Sigmoid colon (tissue), 7 donors: ENCODE measurements at places on chromosomes 3 and 15.

GRCh38 chr3:194494951-194495374 lies 8.2 kb upstream of the ATP13A3 start:
- no peak for DNase-seq

DNA sequence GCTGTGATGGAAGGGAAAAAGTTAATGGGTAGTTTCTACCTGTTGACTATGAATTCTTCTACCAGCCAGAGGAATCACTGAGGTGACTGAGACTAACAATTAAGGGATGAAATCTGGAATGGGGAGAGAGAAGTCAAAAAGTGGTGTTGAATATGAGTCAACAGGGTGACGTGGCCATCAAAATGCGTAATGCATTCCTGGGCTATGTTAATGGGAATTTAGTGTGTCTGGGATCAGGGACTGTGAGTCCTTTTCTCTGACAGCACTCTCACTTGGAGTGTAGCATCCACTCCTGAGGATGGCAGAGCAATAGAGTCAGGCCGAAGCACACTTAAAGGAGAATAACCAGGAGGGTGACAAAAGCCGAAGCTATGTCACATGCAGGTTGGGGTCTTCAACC lies 60.4 kb downstream of the MESD start:
- DNase-seq = no peak

GRCh38 chr3:133412183-133413132 lies 12.6 kb downstream of the BFSP2 start:
- peak; percentile 72 for DNase-seq

DNA sequence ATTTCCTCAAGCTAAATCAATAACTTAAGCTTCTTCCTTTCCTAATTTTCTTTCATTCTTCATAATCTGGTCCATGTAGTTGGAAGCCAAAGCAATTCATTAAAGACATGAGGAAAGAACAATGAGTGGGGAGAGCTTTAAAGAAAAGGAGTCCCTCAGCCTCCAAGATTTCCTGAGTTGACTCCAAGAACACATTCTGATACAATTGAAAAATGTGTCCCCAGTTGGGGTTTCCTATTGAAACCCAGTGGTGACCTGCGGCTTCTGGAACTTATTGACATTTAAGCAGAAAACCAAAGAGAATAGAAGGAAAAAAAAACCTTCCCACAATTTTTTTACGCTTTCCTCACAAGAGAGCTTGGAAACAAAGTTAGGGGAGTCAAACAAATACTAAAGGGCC lies 37.0 kb downstream of the ATP8B4 start:
- no peak for DNase-seq

DNA sequence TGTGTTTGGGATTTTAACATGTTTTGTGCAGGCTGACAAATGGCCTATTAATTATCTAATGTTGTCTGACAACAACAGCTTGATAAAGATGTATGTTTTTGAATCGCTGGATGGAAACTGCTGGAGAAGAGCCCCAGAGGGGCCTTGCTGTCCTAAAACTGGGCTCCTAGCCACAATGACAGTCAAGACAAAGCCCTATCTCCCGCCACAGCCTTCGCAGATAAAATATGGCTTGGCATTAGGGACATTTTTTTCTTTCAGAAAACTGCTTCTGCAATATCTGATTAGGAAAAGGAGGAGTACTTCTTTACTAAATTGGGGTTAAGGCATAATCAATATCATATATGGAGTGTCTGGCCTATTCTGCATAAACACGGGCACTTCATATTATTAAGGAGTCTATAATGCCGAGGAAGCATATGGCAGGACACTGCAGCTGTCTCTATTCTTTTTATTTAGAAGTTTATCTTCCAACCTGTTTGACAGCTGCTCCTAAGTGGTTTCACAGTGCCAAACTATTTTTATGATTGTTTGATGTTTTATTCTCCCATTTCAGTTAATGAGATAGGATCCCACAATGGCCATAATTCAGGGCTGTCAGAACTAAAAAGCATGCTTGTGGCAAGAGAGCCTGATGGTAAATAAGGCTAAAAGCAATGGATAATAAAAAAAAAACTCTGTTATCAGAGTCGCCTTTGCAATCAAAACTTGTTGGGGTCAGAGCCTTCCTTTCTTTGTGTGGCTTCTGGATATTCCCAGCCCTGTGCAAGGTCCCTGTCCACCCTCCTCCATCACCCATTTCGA lies 210.1 kb downstream of the MECOM start:
- no peak for DNase-seq

DNA sequence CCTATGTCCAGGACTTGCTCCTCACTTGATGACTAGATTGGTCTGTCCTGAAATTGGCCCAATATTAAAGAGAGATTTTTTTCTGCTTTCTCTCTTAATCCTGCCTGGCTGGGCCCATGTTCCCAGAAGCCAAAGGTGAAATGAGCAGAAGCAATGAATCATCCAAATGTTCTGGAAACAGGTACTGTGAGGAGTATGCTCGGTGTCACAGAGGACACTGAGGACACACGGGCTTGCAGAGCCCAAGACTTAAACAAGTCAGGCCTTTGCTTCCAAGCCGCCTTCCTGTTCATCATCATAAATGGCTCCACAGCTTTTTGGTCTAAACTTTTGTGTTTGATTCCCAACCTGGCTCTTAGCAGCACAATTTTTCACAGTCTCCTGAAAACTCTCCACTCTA lies 31.4 kb downstream of the EIF3J start:
- DNase-seq = no peak

- no peak for DNase-seq
These were observed 218.0 kb downstream of the WNT5A start for GRCh38 chr3:55269096-55269495.

- no peak for DNase-seq
These were observed 376.6 kb upstream of the CBLB start for GRCh38 chr3:106245400-106245799.

GRCh38 chr3:143885780-143886427 lies 37.6 kb upstream of the SLC9A9 start:
- no peak for DNase-seq

GRCh38 chr15:59906046-59906445 lies 98.1 kb upstream of the FOXB1 start:
- DNase-seq = no peak

DNA sequence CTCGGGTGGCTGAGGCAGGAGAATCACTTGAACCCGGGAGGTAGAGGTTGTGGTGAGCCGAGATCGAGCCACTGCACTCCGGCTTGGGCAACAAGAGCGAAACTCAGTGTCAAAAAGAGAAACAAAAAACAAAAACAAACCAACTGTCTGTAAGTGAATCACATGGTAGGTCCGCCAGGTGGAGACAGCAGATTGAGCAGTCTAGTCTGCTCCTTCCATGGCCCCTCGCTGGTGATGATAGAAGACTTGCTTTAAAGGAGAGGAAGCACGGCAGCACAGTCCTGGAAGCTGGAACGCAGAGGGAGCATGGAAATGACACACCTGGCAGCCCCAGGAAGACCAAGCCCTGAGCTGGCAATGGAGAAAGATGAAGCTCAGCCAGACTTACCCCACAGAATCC lies 31.4 kb upstream of the MGLL start:
- DNase-seq = no peak

DNA sequence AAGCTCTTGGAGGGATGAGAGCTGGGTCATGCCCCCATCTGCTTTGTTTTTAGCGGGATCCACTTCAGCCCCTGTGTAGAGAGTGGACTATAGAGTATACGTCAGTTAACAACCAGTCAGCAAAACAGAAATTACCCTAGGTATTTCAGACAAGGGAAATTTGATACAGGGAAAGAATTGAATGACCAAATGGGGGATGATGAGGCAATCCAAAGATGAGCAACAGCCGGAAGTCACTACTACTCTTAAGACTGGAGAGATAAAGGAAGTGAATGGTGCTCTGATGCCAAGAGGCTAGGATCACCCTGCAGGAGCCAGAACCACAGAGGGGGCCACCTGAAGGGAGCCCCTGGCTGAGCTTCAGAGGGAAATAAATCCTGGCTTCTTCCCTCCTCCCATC lies 1.7 kb upstream of the GPR62 start:
- DNase-seq = no peak

GRCh38 chr15:36798366-36798765 lies 218.9 kb downstream of the CDIN1 start:
- no peak for DNase-seq

GRCh38 chr15:77637851-77638692 lies 5.4 kb upstream of the LINGO1 start:
- DNase-seq = no peak

DNA sequence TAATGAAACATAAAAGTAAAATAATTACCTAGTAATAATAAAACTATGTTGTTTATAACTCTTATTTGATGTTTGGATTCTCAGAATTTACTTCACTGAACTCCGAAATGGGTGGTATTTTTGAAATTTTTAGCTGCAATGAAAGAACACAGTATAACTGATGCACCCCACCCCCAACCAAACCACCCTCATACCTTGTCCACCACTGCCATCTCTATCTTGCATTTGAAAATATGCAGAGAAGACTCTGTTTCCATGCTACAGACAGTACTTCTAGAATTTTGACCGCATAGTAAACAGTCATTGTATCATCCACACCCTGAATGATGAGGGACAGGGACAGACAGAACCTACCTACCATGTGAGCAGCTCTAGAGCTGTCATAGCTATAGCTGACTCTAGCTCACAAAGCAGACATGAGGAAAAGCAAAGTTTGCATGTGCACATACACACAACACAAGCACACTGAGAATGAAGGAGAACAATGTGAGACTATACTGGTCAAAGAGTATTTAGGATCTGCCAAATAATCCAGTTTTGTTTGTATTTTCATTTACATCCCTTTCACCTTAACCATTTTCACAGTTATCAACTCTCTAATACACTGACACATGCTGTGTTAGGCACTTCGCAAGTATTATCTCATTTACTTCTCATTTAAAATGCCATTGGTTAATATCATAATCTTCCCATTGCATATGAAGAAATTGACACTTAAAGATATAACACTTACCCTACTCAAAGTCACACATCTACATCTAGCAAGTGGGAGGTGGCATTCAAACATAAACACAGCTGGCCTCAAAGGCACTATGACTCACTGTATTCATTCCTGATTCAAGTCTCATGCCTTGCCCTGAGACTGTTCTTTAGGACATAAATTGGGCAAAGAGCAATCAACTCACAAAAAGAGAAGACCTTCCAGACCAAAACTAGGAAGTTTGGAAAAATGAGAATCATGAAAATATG lies 1014.7 kb upstream of the CFAP20DC start:
- DNase-seq = no peak

GRCh38 chr3:5212628-5213573 lies 25.4 kb downstream of the EDEM1 start:
- DNase-seq = no peak

- no peak for DNase-seq
These were observed 3.7 kb downstream of the IGF2BP2 start for GRCh38 chr3:185820973-185821758.

DNA sequence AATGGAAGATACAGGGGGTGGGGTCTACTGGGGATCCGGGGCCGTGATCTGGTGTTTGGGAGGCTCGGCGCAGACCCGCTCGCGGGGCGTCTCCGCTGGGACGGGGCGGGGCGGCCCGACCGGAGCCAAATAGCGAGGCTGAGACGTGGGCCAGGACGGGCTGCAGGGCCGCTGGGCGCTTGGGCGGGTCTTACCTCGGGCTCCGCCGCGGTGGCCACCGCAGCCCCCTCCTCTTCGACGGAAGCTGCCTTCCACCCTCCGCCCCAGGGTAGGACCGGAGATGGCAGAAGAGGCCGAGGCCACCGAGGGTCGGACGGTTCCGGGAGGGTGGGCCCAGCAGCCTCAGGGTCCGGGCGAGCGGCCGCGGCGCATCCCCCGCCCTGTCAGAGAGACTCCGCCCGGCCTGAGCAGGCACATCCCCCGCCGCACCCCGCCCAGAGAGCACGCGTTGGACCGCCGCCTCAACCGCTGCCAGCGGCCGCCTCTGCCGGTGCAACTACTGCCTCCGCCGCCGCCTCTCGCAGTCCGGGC lies 399 bp downstream of the MYO9A start:
- DNase-seq = peak; percentile 95

DNA sequence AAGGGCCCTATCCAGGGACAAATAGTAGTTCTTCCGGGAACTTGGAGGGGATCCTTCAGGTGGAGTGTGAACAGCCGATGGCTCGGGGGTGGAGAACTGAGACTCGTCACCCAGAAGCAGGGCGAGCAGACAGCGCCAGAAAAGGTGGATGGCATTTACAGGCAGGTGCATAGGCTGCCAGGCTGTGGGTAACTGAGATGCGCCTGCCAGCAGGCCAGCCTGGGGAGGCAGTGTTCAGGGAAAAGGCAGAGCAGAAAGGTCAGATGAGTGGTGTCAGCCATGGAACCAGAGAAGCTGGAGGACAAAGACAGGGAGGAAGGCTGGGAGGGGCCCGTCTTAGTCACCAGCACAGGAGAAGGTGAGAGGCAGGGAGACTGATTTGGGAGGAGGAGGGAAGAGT lies 53.0 kb upstream of the SEC22A start:
- DNase-seq = no peak
